ENCODE measurements at places on chromosomes 6 and 20. TPM values are rescaled to one million over a fixed set of nuclear protein-coding genes. Genes with fewer than 3 reads are reported as not detected.

Gene TTK
- total RNA-seq, result 2.2 TPM

GRCh38 chr6:116459927-116460326, 1.2 kb upstream of the CALHM6 start:
- DNase-seq, result no peak

DNA sequence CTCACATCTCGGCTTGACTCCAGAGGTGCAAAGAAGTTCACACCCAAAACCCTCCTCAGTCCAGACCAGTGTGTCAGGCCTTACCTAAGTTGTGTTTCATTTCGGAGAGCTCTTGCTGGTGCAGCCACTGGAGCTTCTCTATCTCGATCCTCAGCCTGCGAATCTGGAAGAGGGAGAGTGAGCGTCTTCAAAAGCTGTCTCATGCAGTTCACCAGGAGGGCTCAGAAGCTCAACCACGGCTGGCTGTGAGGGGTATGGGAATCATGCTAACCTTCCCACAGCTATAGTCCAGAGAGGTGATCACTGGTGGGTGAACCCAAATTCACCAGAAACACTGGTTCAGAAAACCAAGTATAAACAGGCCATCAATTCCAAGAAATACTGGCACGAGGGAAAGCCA, 129.4 kb downstream of the ZMYND8 start:
- DNase-seq, result no peak

GRCh38 chr6:79813143-79813850, 134.1 kb downstream of the ELOVL4 start:
- DNase-seq, result no peak

DNA sequence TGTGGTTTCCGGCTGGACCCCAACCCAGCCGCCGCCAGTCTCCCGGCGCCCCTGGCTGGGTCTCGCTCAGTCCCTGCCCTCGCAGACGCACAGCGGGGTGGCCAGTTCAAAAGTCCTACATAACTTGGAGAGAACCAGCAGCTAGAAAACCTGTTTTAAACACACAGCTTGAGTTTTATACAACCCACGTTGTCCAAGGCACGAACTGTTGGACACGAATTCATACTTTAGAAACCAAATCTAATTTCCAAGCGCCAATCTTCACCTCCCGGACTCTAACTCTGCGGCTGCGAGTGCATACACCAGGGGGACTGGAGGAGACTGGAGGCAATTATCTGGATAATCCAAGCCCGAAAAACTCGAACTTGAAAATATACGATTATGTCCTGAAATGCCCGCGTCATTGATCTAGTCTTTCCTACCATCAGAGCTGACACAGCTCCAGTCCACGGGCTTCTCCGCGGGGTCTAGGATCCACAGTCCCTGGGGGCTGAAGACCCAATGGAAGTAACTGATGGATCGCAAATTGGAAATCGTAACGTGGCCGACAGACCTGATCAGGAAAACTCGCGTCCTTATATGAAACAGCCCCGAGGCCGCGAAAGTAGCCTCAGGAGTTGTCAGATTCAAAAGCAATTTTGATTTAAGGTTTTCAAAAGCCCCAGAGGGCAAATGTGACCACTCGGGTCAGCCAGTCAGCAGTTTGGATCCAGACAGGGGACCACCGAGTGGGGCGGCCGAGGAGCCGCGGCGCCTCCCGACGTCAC, 843 bp upstream of the HEY2 start:
- DNase-seq, result peak; percentile 25

DNA sequence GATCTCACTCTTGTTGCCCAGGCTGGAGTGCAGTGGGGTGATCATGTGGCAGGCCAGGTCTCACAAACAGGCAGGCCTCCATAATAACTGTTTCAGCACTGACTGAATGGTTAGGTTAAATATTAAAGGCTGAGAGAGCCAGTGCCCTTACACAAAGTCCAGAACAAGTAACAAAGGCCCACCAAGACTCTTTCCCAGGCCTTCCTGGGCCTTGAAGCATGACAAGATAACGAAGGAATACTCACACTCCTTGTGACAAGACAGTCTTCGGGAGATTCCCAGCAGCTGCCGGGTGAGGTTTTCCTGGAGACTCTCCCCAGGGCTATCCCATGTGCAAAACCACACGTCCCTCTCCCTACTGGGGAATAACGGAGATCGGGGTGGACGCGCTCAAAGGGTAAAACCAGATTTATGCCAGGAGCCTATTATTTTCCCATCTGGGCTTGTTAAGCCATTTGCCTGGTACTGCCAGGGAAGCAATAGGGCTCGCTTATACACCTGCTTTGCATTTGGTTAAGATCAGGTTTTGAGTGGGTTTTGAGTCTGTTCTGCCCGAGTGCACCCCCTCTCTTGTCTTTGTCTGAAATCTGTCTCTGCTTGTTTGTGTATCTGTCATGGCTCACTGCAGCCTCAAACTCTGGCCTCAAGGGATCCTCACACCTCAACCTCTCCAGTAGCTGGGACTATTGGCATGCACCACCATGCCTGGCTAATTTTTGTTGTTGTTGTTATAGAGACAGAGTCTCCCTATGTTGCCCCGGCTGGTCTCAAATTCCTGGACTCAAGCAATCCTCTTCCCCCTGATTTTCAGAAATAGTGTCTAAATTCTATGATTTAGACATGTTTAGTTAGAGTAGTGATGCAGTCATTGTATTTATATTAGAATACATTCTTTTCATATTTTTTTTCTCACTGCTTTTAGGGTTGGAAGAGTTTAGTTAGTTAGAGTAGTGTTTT, 1.4 kb upstream of the ENPP3 start:
- no peak for DNase-seq

Gene SLC22A7
- total RNA-seq, result not detected

GRCh38 chr20:48624315-48625020, 203.3 kb downstream of the PREX1 start:
- DNase-seq, result no peak

GRCh38 chr20:8518878-8519277, 386.8 kb downstream of the PLCB1 start:
- DNase-seq, result no peak

- no peak for DNase-seq
Observed at GRCh38 chr6:102986086-102986485, 1592.6 kb downstream of the GRIK2 start.

GRCh38 chr20:24079661-24080412, 91.3 kb upstream of the GGTLC1 start:
- DNase-seq, result no peak

GRCh38 chr6:88442737-88443136, 276.6 kb upstream of the CNR1 start:
- no peak for DNase-seq

- no peak for DNase-seq
Observed at GRCh38 chr6:33980176-33981175, 165.4 kb downstream of the GRM4 start.

DNA sequence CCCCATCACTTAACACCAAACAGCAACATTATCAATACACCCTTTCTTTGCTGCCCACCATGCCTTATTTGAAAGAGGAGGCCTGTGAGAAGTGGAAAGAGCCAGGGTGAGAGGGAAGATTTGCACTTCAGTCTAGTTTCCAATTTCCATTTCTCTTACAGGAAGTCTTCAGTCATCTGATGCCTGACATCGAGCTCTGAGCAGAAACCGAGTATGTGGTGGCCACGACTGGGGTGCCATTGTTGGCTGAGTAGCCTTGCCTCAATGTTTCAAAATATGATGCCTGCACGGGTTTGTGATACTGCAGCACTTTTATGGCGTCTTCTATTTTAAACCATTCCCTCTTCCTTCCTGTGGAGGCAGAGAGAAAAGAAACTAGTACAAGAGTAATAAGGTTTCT, 39.8 kb upstream of the SMIM29 start:
- DNase-seq, result no peak

- DNase-seq, result no peak
Observed at GRCh38 chr6:33737267-33738026, 9.3 kb downstream of the IP6K3 start.

GRCh38 chr6:125257351-125257750, 44.4 kb downstream of the HDDC2 start:
- no peak for DNase-seq

Gene HCK
- total RNA-seq, result not detected

- no peak for DNase-seq
Observed at GRCh38 chr20:1848373-1848772, 46.8 kb upstream of the SIRPA start.

Gene TMEM170B
- total RNA-seq, result 2.0 TPM

Gene DUSP15
- total RNA-seq, result 0.79 TPM

GRCh38 chr6:112800916-112801315, 453.8 kb downstream of the RFPL4B start:
- DNase-seq, result no peak

Gene HCRTR2
- total RNA-seq, result not detected

- DNase-seq, result peak; percentile 24
Observed at GRCh38 chr6:89360415-89360999, 8.0 kb upstream of the UBE2J1 start.

- DNase-seq, result no peak
Observed at GRCh38 chr6:10550764-10551163, 29.6 kb downstream of the GCNT2 start.

GRCh38 chr6:32095338-32096086, 13.6 kb downstream of the TNXB start:
- no peak for DNase-seq

GRCh38 chr20:7004801-7005200, 237.3 kb downstream of the BMP2 start:
- DNase-seq, result no peak

Measured in lung microvascular endothelial cell (primary cell).